Mesothelial cell of epicardium (in vitro differentiated cells): ENCODE measurements at places on chromosomes 2 and 18. TPM values are rescaled to one million over a fixed set of nuclear protein-coding genes. Genes with fewer than 3 reads are reported as not detected.

SLC4A5 gene
- 7.5 to 9.3 TPM (median 9.2 TPM) in 3 replicates for total RNA-seq

GPR75 gene
- 3.7 to 5.2 TPM (median 4.8 TPM) in 3 replicates for total RNA-seq

PER2 gene
- 11.4 to 12.7 TPM (median 11.7 TPM) in 3 replicates for total RNA-seq

TNFAIP6 gene
- 0.93 to 1.7 TPM (median 1.2 TPM) in 3 replicates for total RNA-seq

CLIP4 gene
- total RNA-seq, result 28.7 to 31.7 TPM (median 28.8 TPM) in 3 replicates

CAPN14 gene
- 0.40 to 0.54 TPM (median 0.47 TPM) in 3 replicates for total RNA-seq

OSR1 gene
- total RNA-seq, result 23.4 to 27.8 TPM (median 26.0 TPM) in 3 replicates

GPR39 gene
- 0.07 to 0.47 TPM (median 0.31 TPM) in 3 replicates for total RNA-seq

CRYBA2 gene
- not detected in 3 replicates for total RNA-seq
